EH (cell line): ENCODE measurements at places on chromosomes 2 and 18.

GRCh38 chr2:219467736-219468075 lies 31.0 kb upstream of the GMPPA start:
- DNase-seq = no peak

GRCh38 chr2:123614596-123614995 lies 410.5 kb upstream of the CNTNAP5 start:
- no peak for DNase-seq

GRCh38 chr2:151475071-151475470 lies 65.4 kb downstream of the RIF1 start:
- DNase-seq = no peak

DNA sequence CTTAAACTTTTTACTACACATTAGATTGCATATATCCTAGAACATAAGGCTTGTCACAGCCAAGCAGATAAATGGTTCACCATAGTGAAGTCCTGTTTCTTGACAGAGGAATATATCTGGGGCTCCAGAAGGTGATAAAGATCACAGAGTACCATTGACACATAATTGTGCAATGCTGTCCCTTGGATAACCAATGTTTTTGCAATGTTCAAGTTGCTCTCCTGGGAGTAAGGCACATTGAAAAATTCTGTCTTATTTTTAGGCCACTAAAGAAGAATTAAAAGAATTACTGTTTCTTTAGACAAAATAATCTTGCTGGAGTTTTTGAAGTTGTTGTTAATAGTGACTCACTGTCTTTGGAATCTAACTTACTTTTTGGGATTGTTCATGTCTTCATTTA lies 1132.8 kb downstream of the LRP1B start:
- peak; percentile 57 for DNase-seq

GRCh38 chr2:188380280-188380679 lies 88.6 kb downstream of the GULP1 start:
- DNase-seq = no peak

- DNase-seq = peak; percentile 42
Measured at GRCh38 chr2:222255090-222255489, 43.7 kb downstream of the PAX3 start.

- no peak for DNase-seq
Measured at GRCh38 chr2:205772983-205773382, 90.7 kb downstream of the NRP2 start.

- DNase-seq = no peak
Measured at GRCh38 chr18:79574938-79575525, 104.6 kb upstream of the CTDP1 start.

DNA sequence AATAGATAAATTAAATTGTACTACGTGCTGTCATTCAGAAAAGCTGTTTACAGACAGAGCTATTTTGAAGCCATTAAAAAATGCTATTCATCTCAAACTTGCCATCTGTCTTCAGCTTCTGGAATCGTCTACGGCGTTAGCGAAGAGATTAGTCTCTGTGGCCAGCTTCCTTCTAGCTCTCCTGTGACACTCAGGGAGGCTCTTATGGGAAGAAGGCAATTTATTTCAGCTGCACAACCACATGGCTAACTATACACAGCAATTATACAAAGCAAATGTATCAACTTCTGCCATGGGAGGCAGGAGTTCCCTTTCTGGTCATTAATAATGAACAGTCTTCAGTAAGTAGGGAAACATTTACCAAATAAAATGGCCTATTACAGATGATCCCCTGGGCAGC lies 6.3 kb downstream of the CTAGE1 start:
- no peak for DNase-seq

DNA sequence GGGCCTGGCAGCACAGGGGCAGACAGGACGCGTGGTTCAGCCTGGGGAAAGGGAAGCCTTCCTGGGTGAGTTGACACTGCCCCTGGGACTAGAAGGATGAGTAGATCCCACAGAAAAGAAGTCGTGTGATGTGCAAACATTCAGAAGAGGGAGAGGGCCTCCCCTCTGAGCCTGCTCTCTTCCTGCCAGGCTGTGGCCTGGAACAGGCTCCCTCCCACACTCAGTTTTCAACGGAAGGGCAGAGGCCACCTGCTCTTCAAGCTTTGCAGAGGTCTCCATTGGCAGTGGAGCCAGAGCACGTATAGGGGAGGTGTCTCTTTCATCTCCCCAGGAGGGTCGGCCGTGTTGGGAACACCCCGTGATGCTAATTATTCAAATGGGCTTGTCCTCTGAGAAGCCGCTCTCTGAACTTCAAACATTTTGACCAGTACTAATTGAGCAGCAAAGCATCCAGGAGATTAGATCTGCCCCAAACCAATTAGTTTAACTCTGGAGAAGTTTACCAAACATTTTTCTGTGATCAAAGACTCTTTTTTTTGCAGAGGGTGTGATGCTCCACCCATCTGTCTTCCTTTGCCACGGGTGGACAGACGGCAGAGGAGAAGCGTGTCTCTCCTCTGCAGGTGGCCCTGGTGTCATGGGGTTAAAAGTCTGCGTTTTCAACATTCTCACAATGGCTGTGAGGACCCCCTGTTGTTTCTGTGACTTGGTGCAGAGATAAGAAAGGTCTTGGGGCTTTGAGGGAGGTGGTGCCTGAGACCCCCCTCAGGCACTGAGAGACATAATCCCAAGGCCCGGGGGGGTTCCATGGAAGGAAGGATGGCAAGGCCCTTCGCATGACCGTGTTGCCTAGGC lies 29.5 kb upstream of the ODC1 start:
- no peak for DNase-seq

DNA sequence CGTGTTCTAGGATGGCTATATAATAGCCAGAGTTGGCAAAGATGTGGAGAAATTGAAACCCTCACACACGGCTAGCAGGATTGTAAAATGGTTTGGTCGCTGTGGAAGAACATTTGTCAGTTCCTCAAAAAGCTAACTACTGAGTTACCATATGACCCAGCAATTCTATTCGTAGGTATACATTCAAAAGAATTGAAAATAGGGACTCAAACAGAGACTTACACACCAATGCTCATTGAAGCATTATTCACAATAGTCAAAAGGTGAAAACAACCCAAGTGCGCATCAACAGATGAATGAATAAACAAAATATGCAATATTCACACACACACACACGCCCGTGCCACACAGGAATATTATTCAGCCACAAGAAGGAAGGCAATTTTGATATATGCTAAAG lies 98.7 kb downstream of the PLA2R1 start:
- DNase-seq = no peak

GRCh38 chr2:144252694-144253093 lies 267.2 kb downstream of the ZEB2 start:
- no peak for DNase-seq

DNA sequence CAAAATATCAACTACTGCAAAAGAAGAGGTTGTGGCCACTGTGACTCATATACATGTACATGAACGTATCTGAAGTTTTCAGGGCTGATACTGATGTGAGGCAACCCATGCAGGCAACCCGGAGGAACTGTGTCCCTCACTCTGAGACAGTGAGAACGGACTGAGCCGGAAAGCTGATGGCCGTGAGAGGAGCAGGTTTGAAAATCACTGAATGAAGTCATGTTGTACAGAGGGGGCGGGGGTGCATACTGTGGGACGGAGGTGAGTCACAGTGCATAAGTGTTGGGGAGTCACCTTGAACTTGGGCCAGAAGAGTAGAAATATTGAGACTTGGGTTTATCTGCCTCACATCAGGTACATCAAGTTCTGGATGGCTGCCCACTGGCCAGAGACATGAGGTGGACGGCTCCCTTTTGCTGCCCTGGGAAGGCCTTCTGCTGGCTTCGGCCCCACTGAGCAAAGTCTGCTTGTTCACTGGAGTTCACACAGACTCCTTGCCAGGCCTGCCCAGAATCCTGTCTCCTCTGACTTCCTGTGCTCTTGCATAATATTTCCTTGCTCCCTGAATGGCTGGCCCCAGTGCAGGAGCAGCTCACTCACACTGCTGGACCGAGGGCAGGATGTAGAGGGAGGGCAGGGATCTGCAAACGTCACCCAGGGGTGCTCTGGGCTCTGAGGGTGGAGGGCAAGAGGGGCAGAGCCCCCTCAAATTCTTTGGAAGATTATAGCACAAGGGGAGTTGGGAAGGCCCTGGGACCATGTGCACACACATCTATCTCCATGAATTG lies 18.1 kb downstream of the EPAS1 start:
- peak; percentile 97 for DNase-seq

DNA sequence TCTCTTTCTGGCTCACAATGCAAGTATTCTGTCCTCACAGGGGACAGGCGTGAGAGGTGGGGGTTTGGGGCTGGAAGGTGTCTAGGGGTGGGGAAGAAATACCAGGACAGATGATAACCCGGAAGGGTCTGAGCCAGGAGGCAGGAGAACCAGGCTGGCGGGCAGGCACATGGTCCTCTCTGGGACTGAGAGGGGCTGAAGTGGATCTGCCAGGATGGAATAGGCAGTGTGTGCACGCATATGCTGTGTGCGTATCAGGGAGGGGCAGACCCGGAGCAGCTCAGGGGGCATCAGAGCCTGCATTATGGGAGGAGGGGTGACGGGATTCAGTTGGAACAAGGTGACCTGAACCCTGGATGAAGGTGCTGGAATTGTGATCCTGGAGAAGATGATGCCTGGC lies 157.3 kb downstream of the DYSF start:
- DNase-seq = no peak

- DNase-seq = no peak
Measured at GRCh38 chr18:76378526-76379215, 116.4 kb downstream of the ZNF516 start.

- no peak for DNase-seq
Measured at GRCh38 chr18:48954886-48955819, 4.4 kb upstream of the SMAD7 start.

- no peak for DNase-seq
Measured at GRCh38 chr2:146952696-146953095, 892.1 kb upstream of the ACVR2A start.

GRCh38 chr18:46909497-46909896 lies 7.8 kb downstream of the PIAS2 start:
- no peak for DNase-seq

- DNase-seq = no peak
Measured at GRCh38 chr2:30702694-30703093, 104.6 kb downstream of the CAPN13 start.

GRCh38 chr2:22904126-22904684 lies 480.8 kb upstream of the KLHL29 start:
- DNase-seq = no peak

DNA sequence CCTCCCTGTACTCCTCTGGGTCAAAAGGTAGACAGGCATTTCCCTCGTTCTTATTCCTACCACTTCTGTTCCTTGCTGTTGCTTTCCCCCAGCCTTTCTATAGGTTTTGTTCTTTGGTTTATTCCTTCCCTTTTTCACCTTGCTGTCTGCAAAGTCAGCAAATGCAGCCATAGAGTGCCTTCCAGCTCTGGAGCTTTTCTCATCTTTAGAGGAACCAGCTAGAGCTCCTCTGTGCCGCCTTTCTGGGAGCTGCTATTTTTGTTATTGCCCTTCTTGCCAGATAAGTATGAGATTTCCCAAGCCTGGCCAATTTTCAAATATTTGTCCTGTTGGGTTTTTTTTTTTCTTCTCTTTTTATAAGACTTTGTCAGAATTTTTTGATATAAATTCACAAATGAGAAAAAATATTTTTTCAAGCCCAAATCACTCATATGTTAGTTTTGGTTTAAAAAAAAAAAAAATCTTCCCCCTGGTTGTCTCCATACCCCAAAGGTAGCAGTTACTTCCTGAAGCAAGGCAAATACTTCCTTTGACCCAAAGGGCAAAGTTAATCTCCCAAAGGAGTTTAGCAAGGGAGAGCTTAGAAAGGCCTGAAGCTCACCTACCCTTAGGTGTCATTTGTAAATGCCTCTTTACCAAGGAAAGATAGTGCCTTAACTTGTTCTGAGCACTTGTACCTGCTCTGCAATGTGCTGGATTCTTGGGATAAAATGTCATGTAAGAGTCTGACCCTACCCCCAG lies 5.1 kb upstream of the TTC27 start:
- no peak for DNase-seq

DNA sequence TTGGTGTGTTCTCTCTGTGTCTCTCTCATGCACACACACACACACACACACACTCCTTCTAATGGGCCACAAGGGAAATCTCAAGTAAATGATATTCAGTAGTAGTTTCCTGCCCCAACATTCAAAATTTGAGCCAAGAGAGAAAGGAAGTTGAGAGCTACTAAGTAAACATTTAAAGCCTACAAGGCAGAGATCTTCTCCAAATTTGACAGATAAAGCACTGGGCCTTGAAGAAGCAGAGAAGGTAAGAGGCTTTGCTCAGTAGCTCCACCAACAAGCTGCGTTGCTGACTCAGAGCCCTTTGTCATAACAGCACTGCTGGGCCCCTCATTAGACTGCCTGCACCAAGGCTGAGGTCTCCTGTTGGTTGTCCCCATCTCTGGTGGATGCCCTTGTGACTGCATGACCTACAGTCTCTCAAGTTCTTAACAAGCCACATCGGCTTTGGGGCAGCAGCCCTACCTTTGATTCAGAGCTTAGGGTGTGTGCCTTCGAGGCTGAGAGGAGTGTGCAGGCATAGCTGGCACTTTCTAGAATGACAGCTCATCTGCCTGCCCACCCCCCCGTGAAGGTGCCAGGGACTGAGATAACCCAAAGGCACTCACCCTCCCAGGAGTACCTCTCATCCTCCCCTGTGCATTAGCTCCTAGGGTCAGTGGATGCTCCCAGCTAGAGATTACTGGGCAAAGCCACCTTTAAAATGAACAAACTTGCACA lies 32.3 kb upstream of the NEB start:
- DNase-seq = peak; percentile 33

DNA sequence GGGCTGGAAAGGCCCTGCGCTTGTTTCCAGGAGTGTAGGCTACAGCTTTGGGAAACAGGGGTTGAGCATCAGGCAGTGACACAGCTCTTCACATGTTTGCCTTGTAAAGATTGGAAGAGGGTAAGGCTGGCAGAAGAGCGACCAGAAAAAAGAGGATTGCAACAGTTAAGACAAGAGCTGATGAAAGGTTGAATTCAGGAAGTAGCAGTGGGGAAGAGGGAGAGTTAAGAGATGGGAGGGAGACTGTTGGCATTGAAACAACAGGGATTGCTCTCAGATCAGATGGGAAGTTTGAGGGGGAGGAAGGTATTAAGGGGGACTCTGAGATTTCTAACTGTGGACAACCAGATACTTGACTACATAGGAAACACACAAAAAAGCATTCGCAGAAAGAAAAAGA lies 96.9 kb downstream of the CTAGE1 start:
- DNase-seq = no peak

- no peak for DNase-seq
Measured at GRCh38 chr18:78368726-78369125, 610.9 kb upstream of the SALL3 start.

DNA sequence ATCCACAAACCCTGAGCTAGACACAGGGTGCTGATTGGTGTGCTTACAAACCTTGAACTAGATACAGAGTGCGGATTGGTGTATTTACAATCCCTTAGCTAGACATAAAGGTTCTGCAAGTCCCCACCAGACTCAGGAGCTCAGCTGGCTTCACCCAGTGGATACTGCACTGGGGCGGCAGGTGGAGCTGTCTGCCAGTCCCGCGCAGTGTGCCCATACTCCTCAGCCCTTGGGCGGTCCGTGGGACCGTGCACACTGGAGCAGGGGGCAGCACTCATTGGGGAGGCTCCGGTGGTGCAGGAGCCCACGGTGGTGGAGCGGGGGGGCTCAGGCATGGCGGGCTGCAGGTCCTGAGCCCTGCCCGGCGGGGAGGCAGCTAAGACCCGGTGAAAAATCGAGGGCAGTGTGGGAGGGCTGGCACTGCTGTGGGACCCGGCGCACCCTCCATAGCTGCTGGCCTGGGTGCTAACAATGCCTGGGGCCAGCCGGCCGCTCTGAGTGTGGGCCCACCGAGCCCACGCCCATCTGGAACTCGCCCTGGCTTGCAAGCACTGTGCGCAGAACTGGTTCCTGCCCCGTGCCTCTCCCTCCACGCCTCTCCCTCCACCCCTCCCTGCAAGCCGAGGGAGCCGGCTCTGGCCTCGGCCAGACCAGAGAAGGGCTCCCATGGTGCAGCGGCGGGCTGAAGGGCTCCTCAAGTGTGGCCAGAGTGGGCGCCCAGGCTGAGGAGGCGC lies 75.6 kb downstream of the MOB4 start:
- DNase-seq = no peak
